ENCODE measurements at places on chromosomes 1 and 21.

GRCh38 chr1:1210726-1211540 is 3.0 kb downstream of the TNFRSF4 start:
- DNase-seq = no peak

GRCh38 chr1:24425441-24425840 is 9.8 kb downstream of the NIPAL3 start:
- DNase-seq = no peak

DNA sequence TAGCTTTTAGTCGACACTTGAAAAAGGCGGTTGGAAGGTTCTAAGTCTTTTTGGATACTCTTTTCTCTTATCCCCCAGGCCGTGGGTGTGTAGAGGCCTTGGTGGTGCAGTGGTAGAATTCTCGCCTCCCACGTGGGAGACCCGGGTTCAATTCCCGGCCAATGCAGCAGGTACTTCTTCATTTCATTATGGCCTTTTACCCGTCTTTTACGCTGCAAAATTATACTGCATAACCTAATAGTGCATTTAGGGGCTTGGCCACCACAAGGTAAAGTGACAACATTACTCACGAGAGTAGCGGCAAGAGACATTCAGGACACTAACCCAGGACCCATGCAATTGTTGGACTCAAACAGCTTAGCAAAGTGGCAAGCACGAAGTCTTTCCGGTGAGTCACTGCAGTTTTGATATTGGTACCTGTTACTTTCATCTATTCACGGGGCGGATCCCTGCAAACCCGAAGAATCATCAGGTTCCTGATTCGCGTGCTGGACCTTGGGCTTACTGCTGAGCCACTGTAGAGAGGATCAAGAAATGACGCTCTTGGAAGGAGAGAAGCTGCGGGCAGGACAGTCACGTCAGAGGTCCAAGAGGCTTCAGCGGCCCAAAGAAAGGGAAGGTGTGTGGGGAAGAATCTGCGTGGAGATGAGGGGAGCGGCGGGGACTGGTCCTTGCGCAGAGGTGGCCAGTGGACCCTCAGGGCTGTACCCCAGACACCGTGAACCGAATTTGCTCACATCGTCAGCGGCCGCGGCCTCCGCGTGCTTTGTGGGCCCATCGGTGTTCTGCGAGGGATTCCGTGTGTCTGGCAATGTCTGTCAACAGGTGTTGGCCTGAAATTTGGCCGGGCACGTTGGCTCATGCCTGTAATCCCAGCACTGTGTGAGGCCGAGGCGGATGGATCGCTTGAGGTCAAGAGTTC is 12.9 kb upstream of the RNU1-4 start:
- DNase-seq = no peak

GRCh38 chr1:93878501-93878888 is 511 bp downstream of the DNTTIP2 start:
- no peak for DNase-seq

DNA sequence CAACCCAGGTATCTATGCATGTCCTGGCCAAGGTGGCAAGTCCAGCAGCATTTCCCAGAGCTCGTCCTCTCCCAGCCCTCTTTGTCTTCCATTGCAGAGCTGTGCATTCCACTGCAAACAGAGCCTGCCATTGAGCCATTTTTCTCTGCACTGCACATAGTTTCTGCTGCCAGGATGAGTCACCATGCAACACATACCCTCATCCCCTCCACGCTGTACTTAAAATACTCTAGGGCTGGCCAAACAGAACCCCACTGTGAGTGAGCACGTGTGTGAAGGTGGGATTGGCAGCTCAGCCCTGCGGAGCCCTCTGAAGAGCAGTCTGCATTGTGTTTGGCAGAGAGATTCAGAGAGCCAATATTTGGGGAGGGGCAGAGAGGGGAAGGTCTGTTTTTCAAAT is 3.9 kb upstream of the ATP1B1 start:
- no peak for DNase-seq

Measured in stromal cell of bone marrow (primary cell).